HCT116 (cell line): ENCODE measurements at places on chromosomes 13 and 19. TPM values are rescaled to one million over a fixed set of nuclear protein-coding genes. Genes with fewer than 3 reads are reported as not detected.

Gene SUGP1
- 47.6 TPM for total RNA-seq

GRCh38 chr19:4922530-4923275 is 13.4 kb downstream of the UHRF1 start:
- no peak for DNase-seq

- DNase-seq, result no peak
Measured at GRCh38 chr13:109741966-109742365, 44.4 kb downstream of the IRS2 start.

DNA sequence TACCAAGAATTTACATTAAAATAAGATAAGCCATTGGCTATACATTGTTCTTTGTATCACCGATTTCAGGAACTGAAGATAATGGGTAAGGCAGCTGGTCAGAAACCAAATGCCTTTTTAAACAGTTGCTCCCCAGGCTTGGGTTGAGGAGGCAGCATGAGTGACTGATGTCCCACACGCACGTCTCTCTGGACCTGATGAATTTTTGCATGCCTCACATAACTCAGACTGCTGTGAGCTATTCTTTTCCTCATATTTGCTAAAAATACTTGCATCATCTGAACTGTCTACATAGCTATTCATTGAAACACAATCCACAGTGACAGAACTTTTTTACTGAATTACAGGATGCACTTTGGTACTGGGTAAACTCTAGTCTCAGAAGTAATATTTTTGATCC is 123.6 kb upstream of the MAB21L1 start:
- DNase-seq, result no peak

DNA sequence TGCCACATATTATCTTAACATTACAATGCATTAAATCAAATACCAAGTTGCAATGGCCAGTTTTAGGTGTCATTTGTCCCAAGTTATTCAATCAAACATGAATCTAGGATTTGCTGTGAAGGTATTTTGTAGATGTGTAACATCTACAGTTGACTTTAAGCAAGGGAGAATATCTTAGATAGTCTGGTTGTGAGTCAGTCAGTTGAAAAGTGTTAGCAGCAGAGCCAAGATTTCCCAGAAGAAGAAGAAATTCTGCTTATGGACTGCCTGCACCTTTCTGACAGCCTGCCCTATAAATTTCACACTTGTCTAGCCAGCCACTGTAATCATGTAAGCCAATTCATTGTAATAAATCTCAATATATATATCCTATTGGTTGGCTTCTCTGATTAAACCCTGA is 41.3 kb upstream of the INTS6 start:
- DNase-seq, result no peak

GRCh38 chr19:10271543-10272086 is 695 bp downstream of the ICAM1 start:
- DNase-seq, result no peak

GRCh38 chr19:30444686-30445232 is 72.6 kb downstream of the ZNF536 start:
- no peak for DNase-seq

Gene SLC8A2
- total RNA-seq, result 0.98 TPM

Gene KLK10
- 33.6 TPM for total RNA-seq

- no peak for DNase-seq
Measured at GRCh38 chr19:57888560-57889231, at the start of gene ZNF814. ZNF814 (minus strand) TSS chr19:57889037; CDS start chr19:57888802, 235 bp downstream.

GRCh38 chr13:22030321-22030720 is 359.4 kb downstream of the FGF9 start:
- no peak for DNase-seq

DNA sequence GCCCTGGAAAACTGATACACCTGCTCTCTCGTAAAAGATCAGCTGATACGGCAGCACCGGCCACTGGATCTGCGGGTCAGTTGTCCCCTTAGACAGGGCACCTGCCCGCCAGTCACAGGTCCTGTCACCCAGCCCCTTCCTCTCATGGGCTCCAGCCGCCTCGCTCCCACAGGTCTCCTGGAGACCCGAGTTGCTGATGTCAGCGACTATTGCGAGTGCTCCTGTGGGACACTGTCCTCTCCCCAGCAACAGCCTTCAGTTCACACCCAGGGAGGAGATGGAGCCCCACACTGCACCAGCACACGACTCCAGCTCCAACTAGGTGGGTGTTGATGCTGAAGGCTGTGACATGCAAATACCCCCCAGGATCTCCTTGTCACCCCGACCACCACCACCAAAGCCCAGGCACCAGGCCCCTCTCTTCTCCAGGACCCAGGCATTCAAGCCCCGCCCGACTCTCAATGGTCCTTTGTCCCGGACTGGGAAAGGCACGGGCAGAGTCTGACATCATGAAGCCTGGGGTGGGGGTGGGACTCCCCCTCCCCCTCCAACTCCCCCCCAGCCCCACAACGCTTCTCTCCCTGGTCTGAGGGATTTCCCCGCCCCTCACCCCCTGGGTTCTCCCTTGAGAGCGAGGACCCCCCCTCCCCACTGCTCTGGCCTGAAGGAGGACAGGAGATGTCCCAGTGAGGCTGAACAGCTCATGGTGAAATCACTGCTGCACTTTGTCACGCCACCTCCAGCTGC is 1.4 kb upstream of the MAG start:
- no peak for DNase-seq

Gene PNMA8C
- not detected for total RNA-seq

Gene AP2A1
- total RNA-seq, result 102 TPM

Gene PSMD8
- 195 TPM for total RNA-seq

Gene ZNF610
- not detected for total RNA-seq

DNA sequence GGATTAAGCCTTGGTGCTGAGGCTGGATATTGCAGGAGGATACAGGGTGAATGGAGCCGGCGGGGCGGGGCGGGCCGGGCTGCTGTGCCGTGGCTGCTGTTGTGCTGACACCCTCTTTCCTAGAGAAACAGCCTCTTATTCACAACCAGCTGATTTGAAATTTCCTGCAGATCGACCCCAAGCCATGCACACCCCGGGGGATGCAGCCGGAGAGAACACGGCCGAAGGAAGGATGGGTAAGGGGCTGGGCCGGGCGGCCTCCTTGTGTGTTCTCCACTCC is 11.1 kb downstream of the DAZAP1 start:
- DNase-seq, result no peak

GRCh38 chr19:43956827-43957226 is 5.8 kb downstream of the ZNF221 start:
- DNase-seq, result no peak

- no peak for DNase-seq
Measured at GRCh38 chr13:44765001-44765471, 188.9 kb upstream of the TSC22D1 start.

DNA sequence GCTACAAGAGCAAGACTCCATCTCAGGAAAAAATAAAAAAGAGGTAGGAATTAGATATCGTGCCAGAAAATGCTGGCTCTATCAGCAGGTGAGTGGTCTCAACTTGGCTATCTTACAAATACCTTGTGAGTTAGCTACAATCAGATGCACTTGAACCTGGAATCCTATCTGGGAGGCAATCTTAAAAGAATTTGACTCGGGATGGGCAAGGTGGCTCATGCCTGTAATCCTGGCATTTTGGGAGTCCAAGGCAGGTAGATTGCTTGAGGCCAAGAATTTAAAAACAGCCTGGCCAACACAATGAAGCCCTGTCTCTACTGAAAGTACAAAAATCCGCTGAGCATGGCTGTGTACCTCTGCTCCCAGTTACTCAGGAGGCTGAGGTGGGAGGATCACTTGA is 29.4 kb downstream of the NLRP2 start:
- no peak for DNase-seq

DNA sequence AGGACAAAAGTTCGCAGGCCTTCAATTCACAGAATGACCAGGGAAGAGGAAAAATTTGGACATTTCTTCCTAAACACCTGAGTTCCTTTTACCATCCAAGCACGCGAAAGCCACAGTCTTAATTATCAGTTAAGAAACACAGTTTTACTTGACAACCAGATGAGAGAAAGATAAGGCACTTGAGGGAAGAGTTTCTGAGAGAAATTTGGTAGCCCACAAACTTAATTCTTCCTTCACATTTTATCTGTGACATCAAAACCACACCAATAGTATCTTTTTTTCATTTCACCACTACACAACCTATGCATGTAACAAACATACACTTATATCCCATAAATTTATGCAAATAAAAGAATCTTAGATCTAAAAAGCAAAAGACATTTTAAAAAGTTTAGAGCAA is 326.6 kb downstream of the MZT1 start:
- no peak for DNase-seq
